ENCODE measurements at places on chromosomes 6 and 20.

DNA sequence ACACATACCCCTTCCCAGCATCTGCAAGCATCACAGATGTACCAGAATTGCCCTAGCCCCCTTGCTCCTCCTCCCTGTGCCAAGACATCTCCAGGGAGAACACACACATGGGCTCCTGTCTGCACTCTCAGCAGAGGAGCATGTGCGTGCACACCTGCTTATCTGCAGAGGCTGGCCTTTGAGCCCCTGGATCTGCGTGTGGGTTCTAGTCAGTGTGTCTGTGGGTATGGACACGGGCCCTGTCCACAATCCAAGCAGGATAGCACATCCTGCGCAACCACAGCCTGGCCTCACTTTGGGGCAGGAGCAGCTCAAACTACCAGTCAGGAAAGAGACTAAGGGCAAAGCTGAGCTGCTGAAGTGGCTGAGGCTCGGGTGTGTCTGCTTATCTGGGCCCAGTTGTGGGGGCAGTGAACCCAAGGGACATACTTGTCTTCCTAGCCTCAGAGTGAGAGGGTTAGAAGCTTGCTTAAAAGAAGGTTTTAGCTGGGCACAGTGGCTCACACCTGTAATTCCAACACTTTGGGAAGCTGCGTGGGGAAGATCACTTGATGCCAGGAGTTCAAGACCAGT is 41.0 kb downstream of the HM13 start:
- no peak for DNase-seq

GRCh38 chr6:142087950-142088857 is 44.5 kb upstream of the GJE1 start:
- no peak for DNase-seq

- no peak for DNase-seq
Observed at GRCh38 chr6:130913120-130913519, 85.9 kb downstream of the SMLR1 start.

GRCh38 chr6:53588816-53589509 is 44.1 kb upstream of the GCLC start:
- no peak for DNase-seq

- no peak for DNase-seq
Observed at GRCh38 chr20:12965212-12965869, 43.4 kb upstream of the SPTLC3 start.

DNA sequence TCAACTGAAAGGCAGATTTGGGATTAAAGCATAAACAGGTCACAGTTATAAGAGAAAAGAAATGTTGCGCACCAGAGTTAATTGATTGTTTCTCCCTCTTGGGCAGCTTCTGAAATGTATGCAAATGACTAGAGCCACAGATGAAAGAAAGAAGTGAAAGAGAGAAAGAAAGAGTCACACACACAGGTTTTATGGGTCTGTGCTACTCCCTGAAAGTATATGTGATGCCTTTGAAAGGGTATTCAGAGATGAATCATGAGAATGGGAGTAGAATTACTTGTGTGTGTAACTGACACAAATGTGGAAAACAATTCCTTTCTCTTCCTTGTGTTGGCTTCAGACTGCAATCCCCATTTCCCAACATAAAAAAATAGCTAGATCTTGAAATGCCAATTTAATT is 196.9 kb downstream of the FOXA2 start:
- no peak for DNase-seq
